ENCODE measurements at places on chromosomes 5 and 9.
A peak's percentile ranks its signal among the peaks of the same experiment; 100 is the strongest.

DNA sequence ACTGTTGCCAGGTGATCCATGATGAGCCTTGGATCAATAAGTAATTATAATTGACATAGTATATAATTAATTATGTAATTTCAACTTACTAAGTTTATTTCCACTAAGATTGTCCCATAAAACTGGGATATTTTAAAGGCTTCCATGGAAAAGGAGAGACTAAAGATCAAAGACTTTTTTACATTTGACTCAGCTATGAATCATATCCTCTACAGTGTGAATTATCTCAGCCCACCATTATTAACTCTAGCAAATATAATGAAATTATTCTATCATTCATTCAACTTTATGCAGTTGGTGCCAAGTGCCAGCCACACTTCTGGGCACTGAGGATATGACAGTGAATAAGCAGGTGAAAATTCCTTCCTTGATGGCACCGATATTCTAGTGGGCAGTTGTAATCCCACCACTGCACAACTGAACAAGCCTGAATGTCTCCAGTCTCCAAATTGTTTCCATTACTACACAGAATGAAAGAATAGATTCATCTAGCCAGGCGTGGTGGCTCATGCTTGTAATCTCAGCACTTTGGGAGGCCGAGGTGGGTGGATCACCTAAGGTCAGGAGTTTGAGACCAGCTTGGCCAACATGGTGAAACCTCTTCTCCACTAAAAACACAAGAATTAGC is 21.9 kb upstream of the TXN start:
- DNase-seq, result no peak

DNA sequence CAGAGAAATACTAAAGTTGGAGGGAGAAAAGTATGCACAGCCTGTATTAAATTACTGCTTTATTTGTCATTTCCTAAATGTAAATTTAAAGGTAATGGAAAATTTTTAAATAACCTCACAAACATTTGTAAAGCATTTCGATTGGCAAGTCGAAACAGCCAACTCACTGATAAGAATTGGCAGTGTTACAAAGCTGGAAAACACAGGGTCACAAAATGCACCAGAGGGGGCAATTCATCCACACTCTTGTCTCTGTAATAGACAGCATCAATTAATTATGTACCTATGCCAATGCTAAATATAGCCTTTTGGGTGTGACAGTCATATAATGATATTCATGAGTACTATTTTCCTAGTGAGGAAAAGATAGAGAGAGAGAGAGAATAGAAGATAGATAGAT is 140.6 kb upstream of the PRLR start:
- no peak for DNase-seq

DNA sequence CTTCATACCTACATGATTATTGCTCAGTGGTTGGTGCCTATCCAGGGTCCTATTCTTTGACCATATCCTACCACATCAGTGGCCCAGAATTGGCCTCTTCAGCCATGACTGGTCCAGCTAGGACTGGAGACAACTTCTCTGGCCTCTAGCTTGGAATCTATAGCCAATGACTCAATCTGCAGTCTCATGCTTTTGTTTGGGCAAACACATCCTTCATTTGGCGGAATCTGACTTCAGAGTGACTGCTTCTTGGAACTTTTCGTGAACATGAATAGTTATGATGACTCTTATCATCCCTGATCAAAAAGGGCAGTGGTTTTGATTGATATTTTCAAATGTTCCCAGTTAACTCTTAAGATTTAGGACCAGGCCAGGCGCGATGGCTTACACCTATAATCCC is 134.1 kb downstream of the PAPPA start:
- no peak for DNase-seq

DNA sequence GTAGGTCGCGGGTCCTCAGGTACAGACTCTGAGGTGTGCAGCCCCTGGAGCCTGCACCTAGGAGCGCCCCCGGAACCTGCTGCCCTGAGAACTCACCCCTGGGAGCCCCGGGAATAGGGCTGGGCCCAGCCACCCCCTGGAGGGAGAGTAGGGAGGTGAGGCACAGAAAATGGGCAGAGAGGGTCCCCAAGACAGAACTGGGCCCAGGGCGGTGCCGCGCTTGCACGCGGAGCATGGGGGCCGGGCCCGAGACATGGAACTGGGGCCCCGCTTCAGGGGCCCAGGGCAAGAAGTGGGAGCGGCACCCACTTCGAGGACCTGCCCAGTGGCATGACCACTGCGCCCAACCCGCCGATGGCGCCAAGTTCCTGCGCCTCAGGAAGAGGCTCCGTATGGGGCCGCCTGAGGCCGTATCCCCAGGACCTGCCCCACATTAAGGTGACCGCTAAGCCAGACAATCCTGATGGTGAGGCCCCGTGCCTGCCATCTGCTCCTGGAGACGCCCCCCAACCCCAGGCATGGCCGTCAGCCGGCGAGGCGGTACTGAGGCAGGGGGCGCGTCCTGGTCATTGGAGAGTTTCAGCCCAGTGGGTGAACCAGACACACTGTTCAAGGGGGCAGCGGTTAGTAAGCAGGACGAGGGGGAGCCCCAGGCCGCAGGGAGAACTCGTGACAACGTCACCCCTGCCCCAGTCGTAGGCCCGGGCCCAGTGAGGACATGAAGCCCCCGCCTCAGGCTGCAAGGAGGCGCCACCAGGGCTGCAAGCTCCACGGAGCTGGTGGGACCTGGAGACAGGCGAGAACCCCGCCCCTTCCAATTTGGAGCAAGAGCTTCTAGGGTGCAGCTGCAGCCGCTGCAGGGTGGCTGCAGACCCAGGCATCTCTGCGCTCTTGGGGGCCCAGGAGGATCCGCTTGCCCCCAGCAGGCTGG is 89.5 kb upstream of the PUM3 start:
- no peak for DNase-seq

- no peak for DNase-seq
Observed at GRCh38 chr9:6884101-6884500, 126.3 kb downstream of the KDM4C start.

- no peak for DNase-seq
Observed at GRCh38 chr9:93468763-93469456, 15.5 kb upstream of the FAM120AOS start.

GRCh38 chr5:163695830-163696578 is 190.6 kb downstream of the MAT2B start:
- DNase-seq, result no peak

DNA sequence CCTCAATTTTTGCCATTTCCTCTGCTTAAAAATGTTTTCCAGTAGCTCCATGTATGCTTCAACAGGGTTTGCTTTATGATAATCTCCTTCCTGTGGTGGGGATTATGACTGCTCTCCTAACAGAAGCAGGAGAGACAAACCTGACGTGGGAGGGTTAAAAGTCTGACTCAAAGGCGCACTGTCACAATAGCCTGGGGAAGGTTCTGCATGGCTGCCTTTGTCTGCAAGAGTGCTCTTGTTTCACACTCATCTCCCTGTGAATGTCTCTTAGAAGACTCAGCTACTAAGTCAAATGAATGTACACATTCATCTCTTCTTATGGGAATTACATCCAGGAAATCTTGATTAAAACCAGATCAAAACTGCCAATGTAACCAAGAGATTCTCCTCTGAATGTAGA is 90.9 kb upstream of the MTAP start:
- DNase-seq, result no peak

DNA sequence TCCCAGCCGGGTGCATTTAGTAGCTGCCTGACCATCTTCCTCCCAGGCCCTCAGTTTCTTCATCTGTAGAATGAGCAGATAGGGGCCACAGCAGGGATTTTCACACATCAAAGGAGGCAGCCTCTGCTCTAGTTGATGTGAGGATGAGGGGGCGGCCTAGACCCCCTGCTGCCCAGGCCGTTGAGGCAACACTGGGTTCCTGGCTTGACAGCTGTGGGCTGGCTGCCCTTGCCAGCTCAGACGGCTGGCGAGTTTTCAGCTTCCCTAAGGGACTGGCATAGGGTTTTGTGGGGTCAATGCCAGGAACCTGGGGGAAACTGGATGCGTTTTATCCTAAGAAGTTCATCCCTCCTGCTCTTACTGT is 49.6 kb downstream of the NDST1 start:
- DNase-seq, result no peak

DNA sequence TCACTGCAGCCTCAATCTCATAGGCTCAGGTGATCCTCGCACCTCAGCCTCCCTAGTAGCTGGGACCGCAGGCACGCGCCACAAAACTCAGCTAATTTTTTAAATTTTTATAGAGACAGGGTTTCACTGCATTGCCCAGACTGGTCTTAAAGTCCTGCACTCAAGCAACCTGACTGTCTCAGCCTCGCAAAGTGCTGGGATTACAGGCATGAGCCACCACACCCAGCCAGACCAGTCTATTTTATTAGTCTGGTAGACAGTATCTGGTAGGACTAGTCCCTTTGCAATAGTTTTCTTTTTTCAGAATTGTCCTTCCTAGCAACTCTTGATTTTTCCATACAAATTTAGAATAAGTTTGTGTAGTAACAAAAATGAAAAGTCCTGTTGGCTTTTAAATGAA is 14.1 kb upstream of the GPR150 start:
- no peak for DNase-seq

GRCh38 chr9:129420721-129421120 is 200.2 kb downstream of the C9orf50 start:
- no peak for DNase-seq

- DNase-seq, result no peak
Observed at GRCh38 chr9:109477258-109478050, 20.7 kb downstream of the PTPN3 start.

DNA sequence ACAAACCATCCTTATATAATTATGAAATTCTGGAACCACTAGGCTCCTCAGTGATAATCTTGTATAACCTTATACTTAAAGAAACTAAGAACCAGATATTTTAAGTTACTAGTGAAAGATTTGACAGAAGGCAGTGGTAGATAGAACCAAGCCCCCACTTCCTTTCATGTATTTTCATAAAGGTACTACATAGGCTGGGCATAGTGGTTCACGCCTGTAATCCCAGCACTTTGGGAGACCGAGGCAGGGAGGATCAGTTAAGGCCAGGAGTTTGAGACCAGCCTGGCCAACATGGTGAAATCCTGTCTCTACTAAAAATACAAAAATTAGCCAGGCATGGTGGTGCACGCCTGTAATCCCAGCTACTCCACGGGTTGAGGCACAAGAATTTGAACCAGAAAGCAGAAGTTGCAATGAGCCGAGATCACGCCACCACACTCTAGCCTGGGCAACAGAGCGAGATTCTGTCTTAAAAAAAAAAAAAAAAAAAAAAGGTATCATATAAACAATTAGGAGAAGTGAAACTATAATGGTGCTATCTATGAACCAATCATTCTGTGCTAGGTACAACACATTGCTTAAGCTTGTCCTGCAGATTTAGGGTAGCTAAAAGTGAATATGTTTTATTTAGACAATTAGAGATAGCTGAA is 27.9 kb upstream of the DTWD2 start:
- DNase-seq, result peak; percentile 35

DNA sequence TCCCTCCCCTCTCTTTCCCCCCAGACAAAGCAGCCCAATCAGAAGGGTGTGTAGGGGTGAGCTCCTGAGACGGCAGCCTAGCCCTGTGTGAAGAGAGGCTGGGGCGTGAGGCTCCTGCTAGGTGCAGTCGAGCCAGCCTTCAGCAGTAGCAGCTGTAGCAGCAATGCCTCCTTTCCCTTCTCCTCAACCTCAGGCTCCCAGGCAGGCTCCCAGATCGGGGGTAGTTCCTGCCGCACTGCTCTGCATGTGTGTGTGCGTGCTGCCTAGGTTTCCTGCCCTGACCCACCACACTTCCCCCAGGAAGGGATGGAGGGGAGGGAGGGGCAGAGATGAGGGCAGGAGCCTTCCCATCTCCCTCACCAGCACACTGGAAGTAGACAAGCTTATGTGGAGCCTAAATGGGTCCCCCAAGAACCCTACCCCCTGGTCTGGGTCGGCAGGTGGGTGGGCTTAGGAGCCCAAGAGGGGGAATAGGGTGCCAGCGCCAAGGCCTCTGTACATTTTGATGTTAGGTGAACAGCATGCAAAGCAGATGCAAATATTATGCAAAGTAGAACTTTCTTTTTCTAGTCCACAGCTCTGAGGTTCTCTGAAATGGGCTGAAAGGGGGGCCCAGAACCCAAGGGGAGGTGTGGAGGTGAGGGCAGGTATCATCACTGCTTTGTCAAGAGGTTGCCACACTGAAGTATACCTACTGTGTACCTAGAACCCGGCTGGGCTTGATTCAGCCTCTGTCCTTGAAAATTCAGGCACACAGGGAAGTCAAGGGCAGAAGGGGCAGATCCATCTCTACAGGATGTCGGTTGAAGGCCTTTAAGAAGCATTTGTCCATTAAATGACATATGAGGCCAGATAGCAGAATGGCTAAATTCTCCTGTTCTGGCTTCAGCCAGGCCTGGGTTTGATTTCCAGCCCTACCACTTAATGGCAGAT is 57.8 kb downstream of the CXXC5 start:
- no peak for DNase-seq

- no peak for DNase-seq
Observed at GRCh38 chr5:154370119-154370518, 75.7 kb upstream of the SAP30L start.

- no peak for DNase-seq
Observed at GRCh38 chr5:180647941-180648500, 1.4 kb downstream of the FLT4 start.

DNA sequence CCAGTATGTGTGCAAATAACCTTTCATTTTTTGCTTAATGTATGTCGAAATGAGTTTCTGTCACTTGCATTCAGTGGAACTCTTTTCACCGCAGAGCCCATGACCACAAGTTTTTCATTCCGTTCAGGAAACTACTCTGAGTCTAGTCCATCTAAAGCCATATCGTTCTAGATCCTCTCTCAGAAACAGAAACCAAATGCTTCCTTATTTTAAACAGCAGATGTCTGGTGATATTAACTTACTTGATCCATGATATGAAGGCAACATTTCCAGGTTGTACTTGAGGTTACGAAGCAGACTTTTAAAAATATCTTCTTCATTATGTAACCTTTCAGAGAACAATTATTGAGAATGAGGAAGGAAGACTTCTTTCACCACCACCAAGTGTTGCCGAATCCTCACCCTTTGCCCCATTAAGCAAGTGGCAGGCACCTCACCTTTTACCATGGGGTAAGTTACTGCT is 72.4 kb upstream of the GNAQ start:
- DNase-seq, result peak; percentile 99

- DNase-seq, result no peak
Observed at GRCh38 chr9:35374436-35374835, 115.5 kb upstream of the RUSC2 start.

- DNase-seq, result no peak
Observed at GRCh38 chr5:42887097-42887496, 75.4 kb upstream of the SELENOP start.

DNA sequence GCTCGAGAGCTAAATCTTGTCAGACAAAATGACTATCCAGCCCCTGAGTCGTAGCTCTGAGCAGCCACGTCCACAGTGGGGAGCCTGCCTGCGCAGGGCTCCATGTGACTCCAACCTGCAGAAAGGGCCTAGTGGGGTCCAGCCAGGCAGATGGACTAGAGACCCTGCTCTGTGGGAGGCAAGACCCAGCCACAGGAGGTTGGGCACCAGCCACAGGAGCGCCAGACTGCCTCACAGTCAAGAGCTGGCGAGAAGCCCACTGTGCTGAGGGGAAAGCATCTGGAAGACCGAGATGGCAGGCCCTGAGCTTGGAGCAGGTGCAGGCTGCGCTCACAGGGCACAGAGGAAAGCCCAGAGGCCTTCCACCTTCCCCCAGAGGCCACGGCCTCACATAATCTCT is 61.4 kb downstream of the C5orf15 start:
- no peak for DNase-seq

Data from SIG-M5 (cell line).